Glomerular endothelial cell (primary cell): ENCODE measurements at places on chromosomes 1 and 21.
A peak's percentile ranks its signal among the peaks of the same experiment; 100 is the strongest.

DNA sequence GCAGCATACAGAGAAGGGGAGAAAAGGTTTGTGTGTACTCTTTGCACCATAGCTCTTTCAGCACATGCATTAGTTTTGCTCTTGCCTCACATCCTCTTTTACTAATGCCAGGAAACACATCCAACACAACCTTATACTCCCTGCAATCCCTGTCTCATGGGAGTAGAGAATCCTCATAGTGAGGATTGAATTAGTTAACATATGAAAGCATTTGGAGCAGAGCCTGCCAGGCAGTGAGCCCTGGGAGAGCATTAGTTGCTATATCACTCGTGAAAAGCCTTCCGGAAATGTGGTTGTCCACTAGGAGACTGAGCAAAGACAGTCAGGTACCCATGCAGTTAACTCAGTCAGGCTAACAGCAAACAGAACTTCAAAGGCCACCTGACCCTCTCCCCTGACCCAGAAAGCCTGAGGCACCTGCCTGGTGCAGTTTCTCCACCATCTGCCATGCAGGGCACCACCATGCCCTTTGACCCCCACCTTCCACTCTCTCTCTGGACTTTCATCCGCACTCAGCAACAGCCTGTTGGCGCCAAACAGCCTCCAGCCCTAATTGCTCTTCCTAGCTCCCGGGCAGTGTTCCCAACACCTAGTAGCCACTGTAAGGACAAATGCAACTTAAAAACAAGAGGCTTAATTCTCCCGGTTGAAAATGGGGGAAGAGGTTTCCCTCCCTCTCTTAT, 14.9 kb upstream of the AGT start:
- DNase-seq, result no peak

DNA sequence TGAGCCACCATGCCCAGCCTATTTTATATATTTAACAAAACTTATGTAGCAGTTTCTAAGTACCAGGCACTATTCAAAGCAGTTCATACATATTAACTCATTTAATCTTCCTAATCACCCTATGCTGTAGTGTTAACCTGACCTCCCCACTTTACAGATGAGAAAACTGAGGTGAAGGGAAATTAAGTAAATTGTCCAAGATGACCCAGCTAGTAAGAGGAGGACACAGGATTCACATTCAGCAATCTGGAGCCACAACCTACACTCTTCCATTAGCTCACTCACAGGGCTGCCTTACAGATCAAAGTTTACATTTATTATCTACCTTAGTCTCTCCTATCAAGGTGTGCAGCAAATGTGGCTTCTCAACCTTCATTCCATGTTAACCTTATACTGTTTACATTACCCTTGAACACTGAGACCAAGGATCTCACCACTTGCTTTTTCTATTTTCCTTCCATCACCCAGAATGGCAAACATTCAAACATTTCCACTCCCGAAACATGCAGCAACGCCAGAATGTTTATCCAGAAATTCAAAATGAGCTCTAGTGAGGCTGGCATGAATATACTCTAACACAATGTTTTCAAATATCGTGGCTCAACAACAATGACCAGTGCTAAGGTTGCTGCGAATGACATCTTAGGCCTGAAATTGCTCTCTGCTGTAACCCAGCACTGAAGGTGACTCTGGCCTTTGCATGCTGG, 24.5 kb downstream of the HIVEP3 start:
- no peak for DNase-seq

GRCh38 chr21:21210552-21210951, 212.3 kb downstream of the NCAM2 start:
- no peak for DNase-seq

GRCh38 chr1:93874025-93874651, 4.9 kb downstream of the DNTTIP2 start:
- DNase-seq, result no peak

- DNase-seq, result no peak
Measured at GRCh38 chr1:78721136-78721535, 71.5 kb downstream of the IFI44 start.

GRCh38 chr1:244861683-244862082, 2.7 kb downstream of the HNRNPU start:
- no peak for DNase-seq

DNA sequence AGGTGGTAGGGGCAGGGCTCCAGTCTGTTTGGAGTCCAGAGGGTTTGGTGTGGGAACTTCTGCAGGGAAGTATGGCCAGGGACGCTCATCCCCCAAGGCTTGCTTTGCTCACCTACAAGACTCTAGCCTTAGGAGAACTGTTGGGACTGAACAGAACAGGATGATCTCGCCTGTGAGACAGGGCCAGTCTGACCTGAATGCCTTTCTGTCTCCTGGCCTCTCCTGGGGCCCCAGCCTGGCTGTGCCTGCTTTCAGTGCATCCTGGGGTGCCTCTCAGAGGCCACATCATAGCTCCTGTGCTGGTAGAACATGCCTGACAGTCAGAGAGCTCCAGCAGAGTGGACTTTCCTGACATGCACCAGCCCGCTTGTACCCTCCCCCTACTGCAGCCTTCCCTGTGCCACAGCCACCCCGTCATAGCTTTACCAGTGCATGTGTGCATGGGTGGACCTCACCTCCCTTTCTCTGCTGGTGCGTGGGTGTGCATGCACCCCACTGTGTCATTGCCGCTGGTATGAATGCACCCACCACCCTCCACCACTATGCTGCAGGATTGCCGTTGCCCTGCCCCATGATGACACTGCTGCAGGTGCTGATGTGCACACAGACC, 165.8 kb downstream of the GIPC2 start:
- DNase-seq, result no peak

GRCh38 chr1:47986761-47987200, 10.4 kb downstream of the TRABD2B start:
- DNase-seq, result no peak

DNA sequence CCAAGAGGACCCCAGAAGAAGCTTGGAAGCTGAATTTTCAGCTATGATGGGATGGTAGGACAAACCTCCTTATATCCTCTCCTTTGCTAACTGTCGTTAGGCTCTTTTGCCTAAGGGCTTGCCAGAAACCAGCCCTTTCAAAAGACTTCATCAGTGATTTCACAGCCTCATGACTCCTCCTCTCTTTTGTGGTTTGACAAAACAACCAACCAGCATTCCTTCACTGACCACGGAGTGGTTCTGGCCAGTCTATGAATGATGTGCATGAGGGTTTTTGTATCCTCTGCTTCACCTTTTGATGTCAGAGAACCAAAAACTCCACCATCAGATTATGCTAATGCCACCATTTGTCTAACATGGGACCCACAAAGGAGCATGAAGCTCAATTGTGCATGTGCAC, 116.9 kb upstream of the COA6 start:
- DNase-seq, result no peak

- DNase-seq, result peak; percentile 90
Measured at GRCh38 chr1:67618285-67619018, 66.5 kb upstream of the GADD45A start.

DNA sequence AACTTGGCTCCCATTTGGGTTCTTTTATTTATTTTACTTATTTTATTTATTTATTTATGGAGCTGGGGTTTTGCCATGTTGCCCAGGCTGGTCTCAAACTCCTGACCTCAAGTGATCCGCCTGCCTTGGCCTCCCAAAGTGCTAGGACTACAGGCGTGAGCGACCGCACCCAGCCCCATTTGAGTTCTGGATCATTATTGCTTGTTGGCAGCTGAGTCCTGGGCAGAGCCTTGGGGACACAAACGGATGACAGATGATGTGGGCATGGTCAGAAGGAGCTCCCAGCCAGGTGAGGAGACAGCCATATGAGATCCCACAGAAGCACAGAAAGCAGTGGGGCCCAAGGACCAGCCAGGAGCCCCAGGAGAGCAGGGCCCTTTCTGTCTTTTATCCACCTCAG, 254.0 kb downstream of the MATN1 start:
- no peak for DNase-seq

DNA sequence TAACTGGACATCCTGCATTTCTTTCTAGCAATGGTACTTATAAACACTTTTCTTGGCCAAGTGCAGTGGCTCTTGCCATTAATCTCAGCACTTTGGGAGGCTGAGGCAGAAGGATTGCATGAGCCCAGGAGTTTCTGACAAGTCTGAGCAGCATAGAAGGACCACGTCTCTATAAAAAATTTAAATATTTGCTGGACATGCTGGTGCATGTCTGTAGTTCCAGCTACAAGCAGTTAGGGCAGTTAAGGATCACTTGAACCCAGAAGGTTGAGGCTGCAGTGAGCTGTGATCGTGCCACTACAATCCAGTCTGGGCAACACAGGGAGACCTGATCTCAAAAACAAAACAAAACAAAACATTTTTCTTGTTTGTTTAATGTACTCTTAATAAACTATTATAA, 434.0 kb downstream of the PLA2G4A start:
- no peak for DNase-seq
